ENCODE measurements at places on chromosomes 4 and X.

DNA sequence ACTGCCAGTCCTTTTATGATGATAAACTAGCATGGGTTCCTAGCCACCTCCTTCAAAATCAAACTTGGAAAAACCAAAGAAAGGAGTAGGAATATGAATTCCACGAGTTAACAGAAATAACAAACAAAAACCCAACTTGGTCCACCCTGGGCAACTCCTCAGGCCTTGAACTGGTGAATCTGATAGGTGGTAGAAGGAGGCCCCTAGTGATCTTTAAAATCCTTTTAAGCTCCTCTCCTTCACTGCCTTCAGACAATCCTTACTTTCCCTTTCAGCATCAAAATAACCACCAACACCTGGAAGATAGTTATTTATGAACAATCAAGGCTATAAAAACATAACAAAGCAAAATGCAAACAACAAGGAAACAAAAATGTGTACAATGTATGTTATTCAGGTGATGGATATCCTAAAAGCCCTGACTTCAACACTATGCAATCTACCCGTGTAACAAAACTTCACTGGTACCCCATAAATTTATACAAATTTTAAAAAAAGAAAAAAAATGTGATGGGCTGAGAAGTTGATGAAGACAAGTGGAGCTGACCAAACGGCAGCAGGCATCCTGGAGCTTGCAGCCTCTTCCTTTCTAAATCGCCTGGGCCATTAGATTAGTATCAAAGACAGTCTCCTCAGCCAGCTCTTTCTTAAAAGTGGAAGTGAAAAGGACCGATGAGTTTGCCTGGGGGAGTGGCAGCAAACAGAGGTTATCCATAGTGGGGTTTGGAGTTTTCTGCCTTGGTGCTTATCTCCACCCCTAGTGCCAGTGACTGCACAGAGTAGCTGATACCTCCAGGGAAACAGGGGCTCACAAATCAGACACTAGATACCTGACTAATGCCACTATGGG is 179.6 kb downstream of the TMA16 start:
- DNase-seq: no peak
- H3K36me3 ChIP-seq: no peaks in the 10 kb centered on the region
- H3K4me3 ChIP-seq: no peak overlapping the region
- no peak overlapping the region for H3K27ac ChIP-seq
- H3K27me3 ChIP-seq: no peaks in the 10 kb centered on the region

DNA sequence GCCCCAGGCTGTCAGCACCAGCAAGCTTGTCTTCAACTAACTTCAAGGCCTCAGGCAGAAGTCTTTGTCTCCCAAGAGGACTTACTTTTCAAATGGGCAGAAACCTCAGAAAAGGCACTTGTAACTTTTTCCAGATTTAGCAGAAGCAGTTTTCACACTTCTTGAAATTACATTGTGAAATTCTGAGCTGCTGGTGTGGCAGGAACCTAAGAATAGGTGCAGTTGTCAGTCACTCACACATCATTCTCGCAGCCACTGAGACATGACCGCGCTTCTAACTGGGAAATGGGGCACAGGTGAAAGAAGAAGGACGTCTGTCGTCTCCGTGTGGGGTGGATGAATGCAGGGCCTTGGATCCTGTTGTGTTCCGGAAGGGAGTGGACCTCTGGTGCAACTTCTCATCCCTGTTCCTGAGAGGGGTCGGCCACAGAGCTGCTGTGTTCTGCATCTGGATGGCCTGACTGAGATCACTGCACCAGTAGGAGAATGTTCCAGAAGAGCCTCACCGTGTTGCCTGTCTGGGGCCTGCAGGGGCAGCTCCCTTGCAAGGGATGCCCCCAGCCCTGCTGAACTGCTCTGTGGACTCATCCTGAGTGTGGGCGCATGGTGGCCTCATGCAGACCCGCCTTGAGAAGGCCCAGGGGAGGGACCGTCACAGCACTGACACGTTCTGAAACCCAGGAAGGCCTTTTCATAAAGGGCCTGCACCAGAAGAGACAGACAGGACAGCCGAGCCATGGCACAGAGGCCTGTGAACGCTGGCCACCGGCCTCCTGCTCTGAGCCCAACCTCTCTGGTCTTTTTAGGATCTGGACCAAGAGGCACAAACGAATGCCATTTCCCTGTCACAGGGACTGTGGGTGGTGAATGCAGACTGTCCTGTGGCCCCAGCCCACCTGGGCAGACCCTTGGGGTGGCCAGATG is 18.7 kb downstream of the NAT8L start:
- no peaks in the 10 kb centered on the region for H3K36me3 ChIP-seq
- H3K27me3 ChIP-seq: peaks cover 2% of the 10 kb centered on the region
- H3K4me1 ChIP-seq: peaks cover 5% of the 10 kb centered on the region
- DNase-seq: no peak
- no peak overlapping the region for H3K27ac ChIP-seq

DNA sequence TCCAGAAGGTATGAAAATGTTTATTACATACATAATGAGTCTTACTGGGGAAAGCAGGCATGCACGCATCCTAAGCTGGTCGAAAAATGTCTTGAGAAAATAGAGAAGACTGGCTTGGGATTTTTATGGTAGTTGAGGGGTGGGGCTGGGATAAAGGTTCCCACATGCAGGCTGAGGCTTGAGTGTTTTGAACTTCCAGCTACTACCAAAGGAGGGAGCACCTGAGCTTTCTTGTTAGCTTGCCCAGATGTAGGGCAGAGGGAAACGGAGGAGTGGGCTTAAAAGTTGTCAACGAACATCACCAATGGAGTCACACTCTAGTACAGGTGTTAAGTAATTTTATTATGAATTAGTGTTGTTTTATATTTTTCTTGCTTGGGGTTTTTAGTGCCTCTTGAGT is 39.6 kb upstream of the SRPX start:
- no peaks in the 10 kb centered on the region for H3K27me3 ChIP-seq
- no peak overlapping the region for H3K27ac ChIP-seq
- H3K4me3 ChIP-seq: no peak overlapping the region
- DNase-seq: no peak
- H3K36me3 ChIP-seq: no peaks in the 10 kb centered on the region

DNA sequence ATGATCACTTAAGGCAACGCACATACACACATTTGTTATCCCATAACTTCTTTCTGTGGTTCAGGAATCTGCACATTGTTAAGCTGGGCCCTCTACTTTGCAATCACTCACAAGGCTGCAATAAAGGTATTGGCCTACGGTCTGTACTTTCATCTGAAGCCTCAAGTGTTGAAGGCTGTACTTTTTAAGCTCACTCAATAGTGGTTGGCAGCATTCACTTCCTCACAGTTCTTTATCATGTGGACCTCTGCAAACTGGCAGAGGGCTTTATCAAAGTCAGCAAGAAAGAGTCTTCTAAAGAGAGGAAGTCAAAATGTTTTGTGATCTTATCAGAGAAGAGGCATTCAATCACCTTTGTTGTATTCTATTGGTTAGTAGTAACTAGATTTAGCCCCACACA is 301.4 kb upstream of the EPHA5 start:
- H3K4me3 ChIP-seq: no peak overlapping the region
- H3K4me1 ChIP-seq: peaks cover 18% of the 10 kb centered on the region
- H3K36me3 ChIP-seq: no peaks in the 10 kb centered on the region

GRCh38 chr4:35541888-35542213 is 702.5 kb downstream of the ARAP2 start:
- H3K36me3 ChIP-seq: no peaks in the 10 kb centered on the region
- no peaks in the 10 kb centered on the region for H3K27me3 ChIP-seq
- H3K27ac ChIP-seq: no peak overlapping the region
- no peak for DNase-seq

DNA sequence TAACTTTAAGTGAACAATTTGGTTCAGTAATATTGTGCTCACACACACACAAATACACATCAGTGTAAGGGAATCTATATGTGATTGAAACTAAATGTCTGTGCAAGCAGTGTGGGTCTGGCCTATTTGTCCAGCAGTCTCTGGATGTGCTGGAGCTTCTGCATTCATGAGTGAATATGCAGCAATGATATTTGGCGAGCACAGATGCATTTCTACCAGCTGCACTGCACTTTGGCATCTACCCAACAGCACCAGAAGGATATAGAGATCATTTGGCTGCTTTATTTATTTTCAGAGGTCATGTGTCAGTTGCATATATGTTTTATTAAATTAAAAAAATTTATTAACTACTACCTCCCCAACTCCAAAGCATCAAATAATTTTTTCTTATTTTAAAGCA is 613.4 kb upstream of the NR3C2 start:
- no peaks in the 10 kb centered on the region for H3K4me1 ChIP-seq
- no peaks in the 10 kb centered on the region for H3K36me3 ChIP-seq
- peaks cover 6% of the 10 kb centered on the region for H3K27me3 ChIP-seq
- no peak overlapping the region for H3K4me3 ChIP-seq

GRCh38 chrX:107119283-107119682 is 661 bp upstream of the RBM41 start:
- peaks cover 23% of the 10 kb centered on the region for H3K4me1 ChIP-seq
- peaks cover 1% of the 10 kb centered on the region for H3K27me3 ChIP-seq
- DNase-seq: no peak
- H3K36me3 ChIP-seq: peaks cover 8% of the 10 kb centered on the region
- no peak overlapping the region for H3K27ac ChIP-seq
- H3K4me3 ChIP-seq: peak overlapping the region; percentile 100

DNA sequence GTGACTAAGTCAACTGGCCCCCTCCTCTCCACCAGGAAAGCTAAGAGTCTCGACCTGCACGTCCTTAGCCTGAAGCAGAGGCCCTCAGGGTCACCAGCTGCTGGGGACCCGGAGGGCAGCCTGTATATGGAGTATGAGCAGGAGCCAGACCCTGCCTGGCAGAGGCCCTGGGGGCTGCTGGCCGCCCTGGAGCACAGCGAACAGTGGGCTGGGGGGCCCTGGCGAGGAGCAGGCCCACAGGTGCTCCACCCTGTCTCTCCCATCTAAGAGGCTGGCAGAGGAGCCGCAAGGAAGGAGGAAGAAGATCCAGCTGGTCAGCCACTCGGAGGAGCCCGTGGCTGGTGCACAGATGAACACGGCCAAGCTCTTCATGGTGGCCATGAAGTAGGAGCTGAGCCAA is 61.2 kb downstream of the ALPK1 start:
- DNase-seq: no peak
- H3K27ac ChIP-seq: no peak overlapping the region
- H3K27me3 ChIP-seq: no peaks in the 10 kb centered on the region
- no peak overlapping the region for H3K4me3 ChIP-seq
- no peaks in the 10 kb centered on the region for H3K4me1 ChIP-seq

- no peaks in the 10 kb centered on the region for H3K4me1 ChIP-seq
- H3K27me3 ChIP-seq: no peaks in the 10 kb centered on the region
- no peak for DNase-seq
- no peak overlapping the region for H3K27ac ChIP-seq
- H3K4me3 ChIP-seq: no peak overlapping the region
Measured at GRCh38 chrX:155505296-155505695, 46.9 kb upstream of the F8A3 start.

GRCh38 chr4:8675906-8676305 is 83.3 kb downstream of the CPZ start:
- no peaks in the 10 kb centered on the region for H3K36me3 ChIP-seq
- no peak overlapping the region for H3K4me3 ChIP-seq
- no peaks in the 10 kb centered on the region for H3K4me1 ChIP-seq
- H3K27me3 ChIP-seq: peaks cover 6% of the 10 kb centered on the region
- no peak for DNase-seq

- no peaks in the 10 kb centered on the region for H3K36me3 ChIP-seq
- no peak overlapping the region for H3K4me3 ChIP-seq
- H3K4me1 ChIP-seq: peaks cover 20% of the 10 kb centered on the region
Measured at GRCh38 chrX:130676861-130677260, 226.1 kb downstream of the ENOX2 start.

DNA sequence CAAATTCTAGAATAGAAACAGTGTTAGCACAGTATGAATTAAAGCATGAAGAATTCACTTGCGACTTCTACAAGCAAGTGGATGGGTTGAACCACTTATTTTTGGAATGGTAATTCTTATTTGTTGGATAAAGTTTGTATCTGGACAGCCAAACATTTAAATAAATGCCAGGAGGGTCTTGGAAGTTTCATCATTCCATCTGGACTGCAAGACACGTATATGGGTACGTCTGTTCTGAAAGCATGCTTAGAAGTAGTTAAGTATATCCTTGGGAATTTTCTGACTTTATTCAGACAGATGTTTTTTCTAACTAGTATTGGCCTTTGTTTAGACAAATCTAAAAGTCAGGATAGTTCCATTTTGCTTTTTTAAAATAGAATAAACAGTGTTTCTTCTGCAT is 77.5 kb upstream of the CASK start:
- no peak for DNase-seq
- no peak overlapping the region for H3K4me3 ChIP-seq
- H3K36me3 ChIP-seq: no peaks in the 10 kb centered on the region
- H3K27me3 ChIP-seq: peaks cover 2% of the 10 kb centered on the region
- H3K4me1 ChIP-seq: no peaks in the 10 kb centered on the region
- no peak overlapping the region for H3K27ac ChIP-seq

DNA sequence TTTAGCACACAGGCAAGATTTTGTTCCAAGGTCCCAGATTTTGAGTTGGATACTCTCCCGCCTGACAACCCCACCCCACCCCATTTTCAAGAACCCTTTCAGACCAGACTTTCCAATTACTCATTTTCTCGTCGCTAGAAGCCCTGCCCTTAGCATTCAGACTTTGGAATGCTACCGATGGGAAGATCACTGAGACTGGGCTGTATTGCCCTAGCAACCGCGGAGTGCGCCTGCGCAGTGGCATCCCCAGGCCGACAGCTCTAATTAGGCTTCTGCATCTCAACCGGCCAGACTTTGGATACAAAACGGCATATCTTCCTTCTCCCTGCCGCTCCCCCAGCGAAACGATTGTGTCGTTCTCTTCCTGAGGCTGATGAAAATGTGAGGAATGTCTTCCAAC is 3.4 kb downstream of the MAGEE2 start:
- no peaks in the 10 kb centered on the region for H3K4me1 ChIP-seq
- DNase-seq: no peak
- no peaks in the 10 kb centered on the region for H3K36me3 ChIP-seq
- no peak overlapping the region for H3K27ac ChIP-seq

DNA sequence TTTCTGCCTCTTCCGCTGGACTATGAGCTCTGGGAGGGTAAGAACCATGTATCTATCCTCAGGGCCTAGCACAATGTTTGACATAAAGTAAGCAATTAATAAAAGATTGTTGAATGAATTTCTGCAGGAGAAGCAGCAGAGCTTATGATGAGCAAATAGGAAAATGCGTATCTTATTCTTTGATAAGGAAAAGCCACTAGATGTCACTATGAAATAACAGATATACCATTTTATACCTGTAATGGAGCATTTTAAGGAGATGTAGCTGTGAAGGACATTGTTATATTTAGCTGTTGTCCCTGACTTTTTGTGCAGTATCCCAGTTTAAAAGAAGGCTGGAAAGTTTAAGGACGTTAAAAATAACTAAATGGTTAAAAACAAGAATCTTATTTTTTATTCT is 147.2 kb upstream of the MBNL3 start:
- no peaks in the 10 kb centered on the region for H3K4me1 ChIP-seq
- H3K27ac ChIP-seq: no peak overlapping the region
- no peaks in the 10 kb centered on the region for H3K36me3 ChIP-seq
- H3K4me3 ChIP-seq: no peak overlapping the region
